ENCODE measurements at places on chromosomes 13 and 19.

- DNase-seq = no peak
These were observed 10.0 kb downstream of the CALM3 start for GRCh38 chr19:46610851-46611770.

- DNase-seq = no peak
These were observed 56.7 kb downstream of the ZNF536 start for GRCh38 chr19:30428844-30429243.

GRCh38 chr19:15404780-15405211 is 14.0 kb downstream of the AKAP8L start:
- DNase-seq = peak; percentile 66

DNA sequence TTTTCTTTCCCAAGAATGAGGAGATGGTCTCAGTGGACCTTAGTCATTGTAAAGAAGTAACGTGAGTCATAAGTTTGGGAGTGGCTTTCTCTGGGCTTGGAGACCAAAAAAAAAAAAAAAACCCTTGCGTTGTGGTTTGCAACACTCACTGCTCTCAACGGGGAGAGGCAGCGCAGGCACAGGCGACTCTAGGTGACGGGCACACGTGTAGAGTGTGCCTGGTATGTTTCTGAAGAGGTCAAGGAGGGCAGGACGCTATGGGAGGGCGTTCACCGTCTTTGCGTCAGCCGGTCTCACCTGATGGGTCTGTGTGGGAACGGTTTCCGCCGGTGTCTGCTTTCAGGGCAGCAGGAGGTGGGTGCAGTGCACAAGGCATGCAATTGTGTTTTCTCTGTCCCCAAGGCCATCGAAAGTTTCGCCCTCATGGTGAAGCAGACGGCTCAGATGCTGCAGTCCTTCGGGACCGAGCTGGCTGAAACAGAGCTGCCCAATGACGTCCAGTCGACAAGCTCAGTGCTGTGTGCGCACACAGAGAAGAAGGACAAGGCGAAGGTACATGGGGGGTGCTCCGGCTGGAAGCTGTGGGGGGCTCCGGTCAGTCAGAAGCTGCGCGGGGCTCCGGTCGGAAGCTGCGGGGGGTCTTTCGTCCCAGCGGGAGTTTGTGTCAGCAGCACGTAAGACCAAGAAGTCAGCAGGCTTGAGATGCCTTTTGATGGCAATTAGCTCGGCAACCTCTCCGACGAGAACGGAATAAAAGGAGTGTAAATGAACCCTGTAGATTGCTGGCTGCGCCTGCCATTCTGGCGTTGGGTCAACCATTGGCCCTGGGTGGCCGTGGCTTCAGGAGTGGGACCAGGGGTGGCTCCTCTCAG is 40.8 kb upstream of the F7 start:
- DNase-seq = no peak

DNA sequence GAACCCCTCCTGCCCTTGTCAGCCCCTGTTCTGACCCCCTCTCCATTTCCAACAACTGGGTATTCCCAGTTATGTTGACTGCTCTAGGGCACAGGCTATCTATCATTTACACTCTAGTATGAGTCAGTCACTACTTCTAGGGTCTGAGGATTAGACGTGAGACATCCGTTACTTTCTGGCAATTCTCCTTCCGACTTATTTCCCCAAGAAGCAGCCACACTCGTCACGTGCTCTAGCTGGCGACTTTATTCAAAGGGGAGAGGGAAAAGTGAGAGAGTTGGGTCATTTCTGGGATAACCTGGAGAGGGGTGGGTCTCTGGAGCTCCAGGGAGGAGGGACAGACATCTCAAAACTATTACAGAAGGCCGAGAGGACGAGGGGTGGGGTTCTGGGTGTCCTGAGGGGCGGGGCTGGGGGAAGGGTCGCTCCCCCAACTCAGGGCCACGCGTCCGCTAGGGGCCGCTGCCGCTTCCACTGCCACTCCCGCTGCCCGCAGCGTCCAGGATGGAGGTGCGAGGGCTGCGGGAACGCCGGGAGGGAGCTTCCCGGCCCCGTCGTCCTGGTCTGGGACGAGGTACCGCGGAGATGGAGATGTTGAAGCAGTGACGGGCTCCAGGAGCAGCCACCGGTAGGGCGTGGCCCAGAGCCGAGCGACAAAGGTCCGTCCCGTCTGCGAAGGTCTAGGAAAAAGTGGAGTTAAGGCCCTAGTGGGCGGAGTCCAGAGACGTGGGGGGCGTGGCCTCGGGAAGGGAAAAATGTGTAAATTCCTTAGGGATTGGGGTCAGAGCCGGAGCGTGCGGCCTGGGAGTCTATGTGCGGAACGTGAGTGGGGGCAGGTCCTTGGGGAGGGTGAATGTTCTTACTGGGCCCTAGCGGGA is 8.9 kb downstream of the RTBDN start:
- DNase-seq = no peak

DNA sequence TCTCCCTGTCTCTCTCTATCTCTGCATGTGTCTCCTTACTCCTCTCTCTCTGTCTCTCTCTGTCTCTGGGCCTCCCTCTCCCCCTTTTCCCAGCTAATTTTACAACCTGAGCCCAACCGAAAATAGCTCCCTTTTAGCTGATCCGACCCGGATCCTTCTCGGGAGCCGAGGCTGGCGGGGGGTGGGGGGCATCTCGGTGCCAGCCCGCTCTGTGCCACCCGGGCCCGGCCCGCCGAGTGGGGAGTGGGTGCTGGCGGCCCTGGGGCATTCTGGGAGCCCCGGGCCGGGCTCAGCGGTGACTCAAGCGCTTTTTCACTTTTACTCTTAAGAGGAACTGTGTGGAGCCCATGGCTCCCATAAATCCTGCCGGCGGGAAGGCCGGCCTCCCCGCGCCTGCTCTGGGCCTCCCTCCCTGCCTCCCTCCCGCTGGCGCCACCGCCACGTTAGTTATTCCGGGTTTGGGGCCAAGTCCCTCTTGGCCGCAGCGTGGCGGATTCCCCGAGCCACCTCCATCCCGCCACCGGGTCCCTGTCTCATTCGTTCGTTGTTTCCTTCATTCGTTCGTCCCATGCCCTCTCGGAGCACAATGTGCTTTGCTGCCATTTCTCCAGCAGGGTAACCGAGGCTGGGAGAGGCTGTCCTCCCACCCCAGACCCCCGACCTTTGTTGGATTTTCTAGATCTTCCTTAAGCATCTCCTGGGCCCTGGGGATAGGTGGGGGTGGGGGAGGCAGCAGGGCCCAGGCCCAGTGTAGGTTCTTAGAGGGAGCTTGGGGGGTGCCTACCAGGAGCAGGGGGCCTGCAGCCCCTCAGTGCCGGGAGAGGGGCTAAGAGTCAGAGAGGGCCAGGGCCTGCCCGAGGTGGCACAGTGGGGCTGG is 3.2 kb downstream of the NFIC start:
- DNase-seq = peak; percentile 67

DNA sequence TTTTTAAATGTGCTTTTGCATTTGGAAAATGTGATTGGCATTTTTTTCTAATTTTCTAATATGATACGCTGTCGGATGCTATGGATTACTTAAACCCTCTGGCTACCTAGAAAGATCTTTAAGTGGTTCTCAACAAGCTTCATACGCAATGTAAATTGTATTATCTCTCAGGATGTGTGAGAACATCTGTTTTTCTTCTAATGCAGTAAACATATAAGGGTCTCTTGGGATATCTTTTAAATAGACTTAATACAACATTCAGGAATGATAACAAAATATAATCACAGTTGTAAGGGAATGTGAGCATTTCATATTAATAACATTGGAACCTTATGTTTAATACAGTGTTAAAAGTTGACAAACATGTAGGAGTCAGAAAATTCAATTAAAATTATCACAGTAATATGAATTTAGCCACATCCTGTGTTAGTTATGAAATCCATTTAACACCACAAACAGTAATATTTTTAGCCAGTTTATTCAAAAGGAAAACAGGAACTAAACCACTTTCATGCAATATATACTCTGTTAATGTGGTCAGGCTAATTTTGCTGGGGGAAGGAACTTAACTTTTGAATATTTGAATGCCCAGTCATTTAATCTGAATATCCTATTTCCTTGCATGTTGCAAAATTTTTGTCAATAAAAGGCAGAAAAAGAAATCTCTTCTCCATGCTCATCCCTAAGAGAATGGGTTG is 15.0 kb upstream of the ALOX5AP start:
- DNase-seq = no peak

Measured in globus pallidus (tissue), 1 donor.